Fibroblast of skin of scalp (primary cell): ENCODE measurements at places on chromosomes 7 and 10.

- DNase-seq = peak; percentile 2
Measured at GRCh38 chr10:132265890-132266496, 41.8 kb downstream of the STK32C start.

- DNase-seq = no peak
Measured at GRCh38 chr7:78220754-78221153, 422.2 kb downstream of the PHTF2 start.

DNA sequence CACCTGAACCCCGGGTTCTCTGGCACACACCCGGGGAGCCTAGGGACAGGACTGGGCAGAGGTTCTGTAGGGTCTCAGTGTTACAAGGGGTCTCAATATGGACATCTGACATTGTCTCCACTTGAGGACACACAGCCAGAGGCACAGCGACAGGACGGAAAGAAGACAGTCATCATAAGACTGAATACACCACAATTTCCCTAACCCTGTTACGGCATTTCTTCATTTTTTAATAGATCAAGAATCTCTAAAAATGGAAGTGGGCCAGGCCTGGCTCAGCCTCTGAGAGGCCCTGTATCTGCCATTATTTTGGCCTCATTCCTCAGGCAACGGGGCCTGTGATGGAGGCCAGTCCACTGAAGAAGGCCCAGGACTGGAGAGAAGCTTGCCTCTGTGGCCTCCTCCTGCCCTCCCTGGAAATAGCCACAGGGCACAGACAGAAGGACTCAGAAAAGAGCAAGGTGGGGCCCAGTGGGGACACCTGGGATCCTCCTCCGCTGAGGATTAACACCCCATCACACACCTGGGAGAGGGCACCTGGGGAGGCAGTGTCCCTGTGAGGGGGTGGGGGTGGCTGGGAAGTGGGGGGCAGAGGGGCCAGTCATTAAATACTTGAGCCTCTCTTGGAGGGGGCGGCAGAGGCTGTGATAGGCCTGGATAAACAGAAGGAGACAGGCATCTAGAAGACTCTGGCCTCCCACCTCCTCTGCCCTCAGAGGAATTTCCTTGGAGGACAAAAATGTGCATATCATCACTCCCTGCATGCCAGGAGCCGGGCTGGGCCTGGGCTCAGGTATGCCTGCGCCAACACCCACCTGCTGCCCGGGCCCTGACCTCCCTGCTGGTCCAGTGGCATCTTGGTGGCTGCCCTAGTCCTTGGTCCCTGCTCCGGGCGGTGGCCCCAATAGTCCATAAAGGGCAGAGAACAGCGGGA lies 8.0 kb downstream of the SPOCK2 start:
- no peak for DNase-seq

GRCh38 chr10:77513781-77514331 lies 123.8 kb downstream of the KCNMA1 start:
- DNase-seq = peak; percentile 89

- no peak for DNase-seq
Measured at GRCh38 chr10:2145491-2145890, 408.2 kb upstream of the ADARB2 start.

DNA sequence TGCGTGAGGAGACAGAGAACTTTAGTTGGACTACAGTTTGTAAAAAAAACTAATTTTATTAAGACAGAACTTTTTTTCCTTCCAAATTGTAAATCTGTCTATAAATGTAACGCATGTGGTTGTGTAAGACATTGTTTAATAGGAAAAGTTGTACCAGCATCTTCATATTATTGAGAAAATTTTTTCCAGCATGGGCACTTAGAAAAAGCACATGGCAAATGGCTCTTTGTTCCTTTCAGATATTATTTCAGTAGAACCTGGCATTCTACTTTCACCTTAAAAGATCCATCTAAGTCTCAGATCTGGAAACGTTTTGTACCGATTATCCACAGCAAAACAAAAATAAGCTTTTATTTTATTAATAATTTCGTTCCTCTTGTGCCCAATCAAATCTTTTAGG lies 43.2 kb downstream of the ZRANB1 start:
- DNase-seq = no peak

- no peak for DNase-seq
Measured at GRCh38 chr7:6232534-6232933, 39.9 kb downstream of the CYTH3 start.

- DNase-seq = no peak
Measured at GRCh38 chr7:16447876-16448275, 17.7 kb downstream of the SOSTDC1 start.

- no peak for DNase-seq
Measured at GRCh38 chr10:127080317-127080716, 116.1 kb downstream of the INSYN2A start.

DNA sequence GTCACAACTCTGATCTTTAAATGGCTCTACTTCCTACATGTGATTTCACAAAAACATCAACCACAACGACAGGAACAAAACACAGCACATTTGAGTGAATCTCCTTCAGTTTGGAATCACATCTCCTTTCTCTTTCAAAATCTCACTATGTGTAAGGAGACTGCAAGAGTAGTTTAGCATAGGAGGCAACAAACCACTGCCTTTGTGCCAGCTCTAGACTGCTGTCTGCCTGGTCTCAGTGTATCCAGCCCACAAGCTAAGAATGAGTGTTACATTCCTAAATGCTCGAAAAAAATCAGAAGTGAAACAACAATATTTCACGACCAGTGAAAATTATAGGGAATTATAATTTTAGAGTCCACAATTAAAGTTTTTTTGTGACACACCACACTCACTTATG lies 217.0 kb upstream of the STEAP4 start:
- no peak for DNase-seq

DNA sequence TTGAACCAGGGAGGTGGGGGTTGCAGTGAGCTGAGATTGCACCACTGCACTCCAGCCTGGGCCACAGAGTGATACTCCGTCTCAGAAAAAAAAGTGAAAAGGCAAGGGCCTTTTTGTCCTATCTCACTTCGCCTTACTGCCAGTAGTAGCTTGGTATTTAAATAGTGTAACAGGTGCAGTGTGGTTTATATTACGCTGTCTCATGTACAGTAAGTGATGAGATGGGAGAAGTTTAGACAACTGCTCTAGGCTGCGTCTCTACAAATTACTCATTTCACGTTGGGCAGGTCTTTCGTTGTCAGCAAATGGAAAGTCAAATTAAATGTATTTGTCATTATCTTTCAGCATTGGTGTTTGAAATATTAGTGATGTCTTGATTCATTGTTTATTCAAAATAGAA lies 15.5 kb upstream of the PFKFB3 start:
- no peak for DNase-seq

GRCh38 chr7:91396-92175 lies 100.8 kb upstream of the FAM20C start:
- no peak for DNase-seq

DNA sequence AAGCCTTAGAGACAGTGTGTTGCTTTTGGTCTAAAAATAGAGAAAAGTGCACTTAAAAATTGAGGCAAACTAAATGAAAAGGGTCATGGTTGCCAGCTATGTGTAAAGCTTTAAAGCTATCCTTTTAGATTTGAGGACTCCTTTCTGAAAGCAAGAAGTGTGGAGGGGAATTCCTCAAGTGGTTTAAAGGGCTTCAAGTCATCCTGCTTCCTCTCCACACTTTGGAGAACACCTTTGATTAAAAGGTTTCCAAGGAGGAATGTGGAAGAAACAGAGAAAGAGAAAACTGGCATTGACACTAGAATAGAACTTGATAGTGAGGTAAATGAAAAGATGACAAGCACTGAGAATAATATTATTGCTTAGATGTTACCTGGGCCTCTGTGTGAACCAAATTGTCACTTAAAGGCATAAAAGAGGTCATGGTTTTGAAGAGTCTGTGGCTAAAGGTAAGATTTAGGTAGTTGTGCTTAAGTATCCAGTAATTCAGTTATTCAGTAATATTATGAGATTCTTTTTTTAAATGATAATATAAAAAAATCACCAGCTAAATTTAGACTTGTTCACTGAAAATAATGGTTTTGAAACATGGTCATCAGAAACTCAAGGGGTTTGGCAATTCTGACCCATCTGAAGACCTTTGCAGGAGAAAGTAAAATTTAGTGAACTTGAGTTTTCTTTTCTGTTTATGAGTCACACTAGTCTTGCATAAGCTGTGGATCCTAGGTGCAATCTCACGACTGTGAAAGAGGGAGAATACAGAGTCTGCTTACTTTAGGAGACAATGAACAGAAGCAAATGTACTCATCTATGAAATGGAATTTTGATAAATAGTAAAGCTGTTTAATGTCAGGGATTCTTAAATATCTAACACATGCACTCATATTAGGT lies 466.0 kb downstream of the KIF20B start:
- DNase-seq = no peak

DNA sequence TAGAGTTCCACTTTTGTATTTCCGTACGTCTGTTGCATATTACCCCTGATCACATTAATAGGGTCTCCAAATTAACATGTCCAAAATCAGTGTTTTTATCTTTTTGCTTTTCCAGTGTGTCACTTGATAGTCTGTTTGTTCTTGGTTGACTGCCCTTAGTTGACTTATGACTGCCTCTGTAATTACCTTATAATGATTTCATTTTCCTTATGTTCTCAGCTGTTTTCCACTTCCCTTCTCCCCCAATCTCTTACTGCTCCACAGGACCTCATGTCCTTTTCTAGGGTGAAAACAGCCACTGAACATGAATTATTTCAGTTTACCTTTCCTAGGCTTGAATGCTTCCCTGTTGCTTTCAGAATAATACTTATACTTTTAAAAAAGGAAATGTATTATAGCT lies 54.7 kb downstream of the MAPK8 start:
- DNase-seq = no peak

- DNase-seq = no peak
Measured at GRCh38 chr7:115708013-115708341, 322.6 kb downstream of the TFEC start.

DNA sequence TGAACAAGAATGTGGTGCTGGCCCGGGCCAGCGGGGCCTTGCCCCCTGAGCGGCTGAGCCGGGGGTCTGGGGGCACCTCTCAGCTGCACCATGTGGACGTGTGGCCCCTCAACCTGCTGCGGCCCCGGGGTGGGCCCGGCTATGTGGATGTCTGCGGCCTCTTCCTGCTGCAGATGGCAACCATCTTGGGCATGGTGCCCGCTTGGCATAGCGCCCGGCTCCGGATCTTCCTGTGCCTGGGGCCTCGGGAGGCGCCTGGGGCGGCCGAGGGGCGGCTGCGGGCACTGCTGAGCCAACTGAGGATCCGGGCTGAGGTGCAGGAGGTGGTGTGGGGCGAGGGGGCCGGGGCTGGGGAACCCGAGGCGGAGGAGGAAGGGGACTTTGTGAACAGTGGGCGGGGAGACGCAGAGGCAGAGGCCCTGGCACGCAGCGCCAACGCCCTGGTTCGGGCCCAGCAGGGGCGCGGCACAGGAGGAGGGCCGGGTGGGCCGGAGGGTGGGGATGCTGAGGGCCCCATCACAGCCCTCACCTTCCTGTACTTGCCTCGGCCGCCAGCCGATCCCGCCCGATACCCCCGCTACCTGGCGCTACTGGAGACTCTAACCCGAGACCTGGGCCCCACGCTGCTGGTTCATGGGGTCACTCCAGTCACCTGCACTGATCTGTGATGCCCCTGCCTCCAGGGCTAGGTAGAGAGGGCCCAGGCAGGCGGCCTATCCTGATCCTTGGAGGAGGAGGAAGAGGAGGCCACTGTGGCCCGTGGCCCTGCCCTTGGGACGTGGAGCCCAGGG lies 1.1 kb upstream of the TRIP6 start:
- DNase-seq = peak; percentile 40

DNA sequence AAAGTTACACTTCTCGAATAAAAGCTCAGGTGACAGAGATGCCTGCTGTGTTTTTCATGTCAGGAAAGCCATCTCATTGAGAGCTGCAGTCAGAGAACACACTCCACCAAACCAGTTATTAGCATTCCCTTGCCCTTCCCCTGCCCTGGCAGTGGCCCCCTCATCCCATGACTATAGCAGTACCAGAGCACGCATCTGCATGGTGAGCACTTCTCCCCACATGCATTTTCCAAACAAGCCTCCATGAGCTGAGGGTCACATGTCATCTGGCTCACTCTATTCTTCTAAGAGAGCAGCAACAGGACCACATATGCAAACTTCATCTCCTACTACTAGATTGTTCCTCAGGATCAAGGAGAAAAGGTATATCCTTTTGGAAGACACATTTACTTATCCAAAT lies 42.4 kb upstream of the FGL2 start:
- no peak for DNase-seq

DNA sequence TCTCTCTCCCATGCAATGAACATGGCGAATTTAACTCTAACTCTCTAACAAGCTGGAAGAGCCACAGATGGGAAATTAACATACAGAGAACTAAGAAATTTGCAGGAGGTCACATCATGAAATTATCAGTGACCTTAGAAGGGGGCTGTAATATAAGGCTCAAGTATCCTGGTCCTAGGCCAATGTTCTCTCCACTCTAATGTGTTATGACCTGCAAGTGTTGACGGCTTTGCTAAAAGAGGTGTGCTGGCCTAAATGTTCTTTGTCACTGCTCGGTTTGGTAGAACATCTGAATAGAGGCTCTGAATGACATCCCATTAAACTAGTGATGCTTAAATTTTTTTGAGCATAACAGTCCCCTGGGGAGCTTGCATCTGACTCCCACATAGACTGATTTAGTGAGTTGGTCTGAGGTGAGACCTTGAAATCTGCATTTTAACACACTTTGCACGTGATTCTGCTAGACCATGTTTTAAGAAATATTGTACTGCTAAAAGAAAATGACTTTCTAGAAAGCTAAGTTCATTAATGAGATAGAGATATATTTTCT lies 129.3 kb downstream of the GFRA1 start:
- DNase-seq = no peak

GRCh38 chr7:124784879-124785818 lies 19.6 kb upstream of the GPR37 start:
- peak; percentile 54 for DNase-seq

GRCh38 chr10:122390271-122390670 lies 15.8 kb downstream of the PLEKHA1 start:
- DNase-seq = no peak

GRCh38 chr10:6642876-6643275 lies 62.8 kb upstream of the PRKCQ start:
- no peak for DNase-seq
